ENCODE measurements at places on chromosomes 3 and 15.

DNA sequence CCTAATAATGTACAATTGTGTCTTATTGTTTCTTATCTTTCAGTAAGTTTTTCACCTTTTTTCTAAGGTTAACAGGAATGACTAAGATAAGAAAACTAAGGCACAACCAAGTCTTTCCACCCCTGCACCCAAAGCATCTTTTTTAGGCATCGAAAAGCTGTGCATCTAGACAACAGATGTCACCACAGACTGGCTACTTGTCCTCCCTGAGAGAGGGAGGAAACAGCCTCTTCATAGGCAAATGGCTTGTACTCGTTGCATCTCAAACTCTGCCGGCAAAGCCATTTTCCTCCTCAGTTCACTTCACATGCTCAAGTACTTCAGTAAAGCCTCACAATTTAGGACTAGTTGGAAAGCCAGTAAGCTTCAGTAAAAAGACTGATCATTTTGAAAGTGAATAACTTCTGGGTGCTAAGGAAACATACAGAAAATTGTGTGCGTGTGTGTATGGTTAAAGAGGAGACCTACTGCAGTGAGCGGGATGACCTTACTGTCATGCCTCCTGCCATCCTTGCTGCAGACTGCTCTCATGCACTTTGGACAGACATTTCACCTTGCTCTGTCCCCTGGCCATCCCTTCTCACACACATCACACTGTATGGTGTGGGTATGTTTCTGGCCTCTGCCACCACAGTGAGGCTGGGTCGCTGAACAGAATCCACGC, 36.5 kb upstream of the HACD2 start:
- DNase-seq: no peak

DNA sequence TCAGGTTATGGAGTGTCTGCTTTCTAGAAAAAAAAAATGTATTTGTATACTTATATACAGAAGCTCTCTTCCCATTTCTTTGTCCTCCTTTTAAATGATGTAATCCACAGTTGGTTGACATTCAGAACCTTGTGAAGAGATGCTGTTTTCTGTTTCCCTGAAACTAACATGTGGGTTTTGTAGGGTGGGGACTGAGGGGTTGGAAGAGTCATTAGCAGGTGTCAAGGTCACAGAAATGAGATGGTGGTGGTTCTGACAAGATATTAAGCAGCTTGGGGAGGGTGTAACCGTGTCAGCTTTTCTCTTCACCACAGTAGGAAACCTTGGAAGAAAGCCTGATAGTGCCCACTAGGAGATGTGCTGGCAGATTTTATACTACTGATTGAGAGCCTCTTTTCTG, 2.4 kb downstream of the RASA2 start:
- no peak for DNase-seq

- DNase-seq: no peak
Measured at GRCh38 chr3:176354843-176355242, 842.4 kb downstream of the TBL1XR1 start.

- DNase-seq: no peak
Measured at GRCh38 chr15:60652245-60652644, 173.3 kb upstream of the ICE2 start.

- DNase-seq: no peak
Measured at GRCh38 chr3:32945136-32945535, 6.3 kb upstream of the CCR4 start.

- peak; percentile 60 for DNase-seq
Measured at GRCh38 chr15:64883997-64884511, 27.6 kb upstream of the ANKDD1A start.

DNA sequence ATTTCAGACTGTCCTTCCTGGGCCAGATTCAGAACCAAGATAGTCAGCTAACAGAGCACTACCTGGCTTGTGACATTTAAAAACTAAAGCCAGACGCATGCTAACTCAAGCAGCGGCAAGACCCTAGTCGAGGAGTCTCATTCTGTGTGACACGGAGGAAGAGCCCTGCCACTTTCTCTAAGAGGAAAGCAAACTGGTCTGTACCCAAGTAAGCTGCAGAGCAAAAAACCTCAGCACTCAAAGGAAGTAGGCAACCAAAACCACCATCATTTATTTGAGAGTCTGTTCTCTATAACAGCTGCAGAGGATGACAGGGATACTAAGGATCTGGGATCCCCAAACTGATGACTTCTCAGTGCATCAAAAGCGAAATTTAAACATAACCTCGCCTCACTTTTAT, 152.1 kb downstream of the OSBPL10 start:
- no peak for DNase-seq

- no peak for DNase-seq
Measured at GRCh38 chr3:129556890-129557547, 14.0 kb downstream of the H1-8 start.

DNA sequence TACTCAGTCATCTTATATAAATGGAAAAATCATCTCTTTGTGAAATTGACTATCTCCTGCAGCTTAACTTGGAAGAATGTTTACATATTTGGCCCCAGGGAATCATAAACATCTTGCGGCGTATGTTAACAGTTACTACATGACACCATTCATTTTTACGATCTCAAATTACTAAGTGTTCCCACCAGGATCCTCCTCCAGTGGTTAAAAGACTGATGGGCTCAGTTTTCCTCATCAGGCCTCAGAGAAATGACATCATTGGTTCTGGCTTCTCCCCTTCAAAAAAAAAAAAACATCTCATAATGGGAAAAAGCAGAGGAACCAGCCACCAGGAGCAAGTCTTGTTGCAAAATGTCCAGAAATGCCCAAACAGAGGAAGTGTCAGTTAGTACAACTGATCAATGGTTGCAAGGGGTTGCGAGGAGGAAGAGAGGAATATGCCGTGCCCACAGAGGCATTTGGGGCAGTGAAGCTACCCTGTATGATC, 70.5 kb upstream of the LIPC start:
- DNase-seq: no peak

DNA sequence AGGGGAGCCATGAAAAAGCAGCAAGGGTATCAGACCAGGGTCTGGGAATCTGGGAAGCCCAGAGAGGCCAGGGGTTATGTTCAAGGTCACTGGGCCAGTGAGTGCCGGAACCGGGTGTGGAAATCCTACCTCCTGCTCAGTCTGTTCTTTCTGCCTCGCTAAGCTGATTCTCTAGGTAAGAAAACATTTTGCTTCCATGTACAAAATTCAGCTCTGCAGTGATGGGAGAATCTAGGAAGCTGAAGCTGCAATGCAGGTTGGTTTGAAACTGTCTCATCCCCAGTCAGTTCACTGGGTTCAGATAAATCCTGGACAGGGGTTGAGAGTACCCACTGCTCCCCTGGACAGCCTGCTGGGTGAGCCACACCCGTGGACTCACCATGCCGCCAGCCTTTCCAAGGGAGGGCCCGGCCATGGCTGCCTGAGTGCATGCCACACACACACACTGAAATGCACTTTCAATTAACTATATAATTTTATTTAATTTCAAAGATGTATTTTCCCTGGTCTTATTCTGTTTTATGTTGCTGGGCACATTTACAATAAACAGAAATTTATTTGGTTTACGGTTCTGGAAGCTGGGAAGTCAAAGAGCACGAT, 108.4 kb downstream of the CORO2B start:
- no peak for DNase-seq

- no peak for DNase-seq
Measured at GRCh38 chr3:176521531-176522175, 675.6 kb downstream of the TBL1XR1 start.

GRCh38 chr3:143832433-143832832, 15.8 kb downstream of the SLC9A9 start:
- no peak for DNase-seq

DNA sequence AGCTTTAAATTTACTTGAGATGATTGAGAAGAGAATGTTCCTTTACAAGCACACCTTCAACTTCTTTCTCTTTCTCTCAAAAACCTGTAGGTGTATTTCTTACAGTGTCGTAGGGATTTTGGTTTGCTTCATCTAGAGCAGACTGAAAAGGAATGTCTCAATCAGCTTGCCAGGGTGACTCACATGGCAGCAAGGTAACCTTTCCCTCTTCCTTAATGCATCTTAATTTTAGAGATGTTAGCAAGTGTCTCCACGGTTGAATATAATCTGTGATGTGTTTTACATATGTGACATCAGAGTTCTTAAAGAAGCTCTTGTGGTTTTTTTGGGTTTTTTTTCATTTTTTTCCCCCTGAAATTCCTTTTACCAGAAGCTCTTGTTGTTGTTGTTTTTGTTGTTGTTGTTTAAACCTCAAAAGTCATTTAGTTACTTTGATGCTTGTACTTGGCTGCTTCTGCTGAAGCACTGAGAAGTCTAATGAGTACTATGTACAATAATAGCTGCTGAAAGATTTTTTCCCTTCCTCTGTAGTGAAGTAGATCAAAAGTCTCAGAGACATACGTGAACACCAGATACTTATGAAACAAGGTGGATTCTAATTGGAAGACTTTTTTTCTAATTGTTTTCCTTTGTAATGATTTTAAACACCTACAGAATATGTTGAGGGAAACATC, 83.1 kb downstream of the RETNLB start:
- DNase-seq: no peak

GRCh38 chr3:121566773-121567172, 976 bp upstream of the ARGFX start:
- DNase-seq: no peak

DNA sequence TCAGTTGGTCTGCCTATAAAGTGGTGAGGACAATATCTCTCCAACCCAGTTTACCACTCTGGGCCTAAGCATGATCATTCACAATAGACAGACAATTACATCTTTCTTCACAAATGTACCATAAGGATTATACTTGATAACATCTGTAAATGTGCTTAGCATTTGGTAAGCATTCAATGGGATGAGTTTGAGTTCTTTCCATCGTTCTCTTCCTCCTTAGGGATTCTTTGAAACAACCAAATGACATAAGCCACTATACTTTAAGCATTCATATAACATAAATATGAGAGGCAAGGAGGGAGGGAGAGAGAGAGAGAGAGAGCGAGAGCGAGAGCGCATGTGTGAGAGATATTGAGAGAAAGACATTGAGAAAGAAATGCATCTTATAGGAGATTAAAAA, 303.3 kb upstream of the CBLB start:
- DNase-seq: no peak

Measured in effector CD4-positive, alpha-beta T cell (primary cell).